ENCODE measurements at places on chromosomes 4 and X. TPM values are rescaled to one million over a fixed set of nuclear protein-coding genes. Genes with fewer than 3 reads are reported as not detected.

DNA sequence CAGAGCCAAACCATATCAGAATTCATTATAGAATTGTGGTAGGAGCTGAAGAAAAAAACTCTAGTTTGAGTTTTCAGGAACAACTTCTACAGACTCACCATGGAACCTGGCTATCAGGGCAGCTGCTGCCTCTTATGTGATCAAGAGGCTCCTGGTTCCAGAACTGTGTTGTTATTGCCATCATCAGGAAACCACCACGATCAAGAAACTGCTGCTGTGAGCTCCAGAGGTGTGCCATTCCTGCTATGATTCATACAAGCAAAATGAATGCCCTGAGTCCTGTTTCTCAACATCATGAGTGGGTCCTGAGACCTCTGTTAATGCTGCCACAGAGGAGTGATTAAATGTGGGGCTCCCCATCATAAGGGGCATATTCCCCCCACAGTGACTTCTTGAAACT is 43.7 kb downstream of the TASL start:
- DNase-seq, result no peak

DNA sequence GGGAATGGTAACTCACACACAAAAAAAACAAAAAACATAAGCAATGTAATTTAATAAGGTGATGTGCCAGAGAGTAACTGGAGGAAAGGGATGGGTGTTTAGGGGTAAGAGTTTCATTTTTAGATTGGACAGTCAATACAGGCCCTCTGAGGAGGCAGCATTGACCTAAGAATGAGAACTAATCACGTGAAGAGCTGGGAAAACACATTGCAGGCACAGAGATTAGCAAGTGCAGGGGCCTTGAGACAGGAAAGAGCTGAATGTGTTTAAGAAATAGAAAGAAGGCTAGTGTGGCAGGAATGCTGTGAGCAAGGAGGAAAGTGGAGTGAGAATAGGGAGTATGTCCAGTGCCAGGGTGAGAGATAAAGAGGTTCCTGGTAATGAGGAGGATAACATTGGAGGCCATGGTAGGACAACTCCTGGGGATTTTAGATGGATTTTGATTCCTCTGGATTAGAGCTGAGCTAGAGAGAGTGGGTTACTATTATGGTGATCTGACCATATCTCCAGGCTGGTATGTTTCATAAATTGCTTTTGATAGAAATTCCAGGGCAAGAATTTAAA is 17.6 kb downstream of the PDLIM5 start:
- no peak for DNase-seq

- DNase-seq, result no peak
Observed at GRCh38 chrX:12197030-12197429, 58.8 kb downstream of the FRMPD4 start.

GRCh38 chr4:23290656-23291055 is 597.9 kb downstream of the GBA3 start:
- DNase-seq, result no peak

DNA sequence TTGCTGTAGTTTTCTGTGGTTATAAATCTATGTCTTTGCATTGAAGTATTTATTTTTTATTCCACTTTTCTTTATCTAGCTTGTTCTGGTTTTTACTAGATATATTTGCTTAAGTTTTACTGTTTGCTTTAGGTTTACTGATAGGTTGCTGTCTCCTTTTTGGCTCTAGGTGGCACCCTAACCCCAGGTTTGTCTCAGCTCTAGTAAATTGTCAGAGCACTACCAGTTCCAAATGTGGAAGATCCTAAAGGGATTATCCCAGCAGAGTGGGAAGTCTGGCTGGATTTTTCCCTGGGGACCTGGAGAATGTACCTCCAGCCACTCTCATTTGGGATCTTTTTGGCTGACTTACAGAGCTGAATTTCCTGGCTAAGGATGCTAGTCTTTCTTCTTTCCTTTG is 106.1 kb downstream of the PBDC1 start:
- DNase-seq, result peak; percentile 47

GRCh38 chr4:180947425-180947824 is 1295.8 kb upstream of the TENM3 start:
- peak; percentile 44 for DNase-seq

DNA sequence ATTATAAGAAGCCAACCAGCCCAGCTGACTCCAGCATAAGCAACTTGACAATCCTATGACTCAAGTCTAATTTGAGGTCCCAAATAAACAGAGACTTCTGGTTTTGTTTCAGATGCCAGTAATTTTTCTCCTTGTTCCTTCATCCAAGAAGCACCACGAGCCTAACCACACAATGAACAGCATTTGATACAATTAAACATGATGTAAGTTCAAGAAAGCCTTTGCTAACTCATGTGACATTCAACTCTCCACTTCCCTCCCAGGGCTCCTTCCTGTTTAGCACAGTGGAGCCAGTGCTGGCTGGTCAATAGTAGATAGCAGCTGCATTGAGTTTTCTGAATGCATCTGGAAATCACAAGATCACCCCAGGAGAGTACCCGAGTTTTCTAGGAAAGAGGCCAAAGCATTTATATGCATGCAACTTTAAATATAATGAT is 206.3 kb downstream of the ARHGAP24 start:
- peak; percentile 49 for DNase-seq

DNA sequence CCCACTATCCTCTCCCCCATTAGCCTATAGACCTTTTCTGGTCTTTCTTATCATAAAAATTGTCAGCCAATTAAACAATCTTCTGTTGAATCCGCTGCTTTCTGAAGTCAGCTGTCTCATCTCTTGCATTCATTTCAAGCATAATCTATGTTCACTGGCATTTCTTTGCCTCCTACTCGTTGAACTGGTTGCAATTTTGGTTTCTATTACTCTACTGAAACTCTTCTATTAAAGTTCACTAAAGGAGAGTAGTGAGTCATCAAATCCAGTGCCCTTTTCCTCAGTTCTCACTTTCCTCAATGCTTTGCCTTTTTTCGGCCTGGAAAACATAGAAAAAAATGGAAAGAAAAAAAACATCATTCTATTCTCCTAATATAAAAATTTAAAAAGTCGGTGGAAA is 23.9 kb upstream of the CXCL13 start:
- DNase-seq, result no peak

DNA sequence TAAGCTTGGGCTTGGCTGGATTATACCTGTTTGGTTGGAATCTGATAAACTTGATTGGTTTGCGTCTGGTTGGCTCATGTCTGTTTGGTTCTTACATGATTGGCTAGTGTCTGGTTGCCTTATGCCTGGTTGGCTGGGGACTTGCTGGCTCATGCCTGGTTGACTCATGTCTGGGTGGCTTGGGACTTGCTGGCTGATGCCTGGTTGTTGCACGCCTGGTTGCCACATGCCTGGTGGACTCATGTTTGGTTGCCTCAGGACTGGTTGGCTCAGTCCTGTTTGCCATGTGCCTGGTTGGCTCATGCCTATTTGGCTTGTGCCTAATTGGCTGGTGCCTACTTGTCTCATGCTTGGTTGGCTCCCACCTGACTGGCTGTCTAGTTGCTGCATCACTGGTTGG is 104.5 kb downstream of the APOOL start:
- no peak for DNase-seq

DNA sequence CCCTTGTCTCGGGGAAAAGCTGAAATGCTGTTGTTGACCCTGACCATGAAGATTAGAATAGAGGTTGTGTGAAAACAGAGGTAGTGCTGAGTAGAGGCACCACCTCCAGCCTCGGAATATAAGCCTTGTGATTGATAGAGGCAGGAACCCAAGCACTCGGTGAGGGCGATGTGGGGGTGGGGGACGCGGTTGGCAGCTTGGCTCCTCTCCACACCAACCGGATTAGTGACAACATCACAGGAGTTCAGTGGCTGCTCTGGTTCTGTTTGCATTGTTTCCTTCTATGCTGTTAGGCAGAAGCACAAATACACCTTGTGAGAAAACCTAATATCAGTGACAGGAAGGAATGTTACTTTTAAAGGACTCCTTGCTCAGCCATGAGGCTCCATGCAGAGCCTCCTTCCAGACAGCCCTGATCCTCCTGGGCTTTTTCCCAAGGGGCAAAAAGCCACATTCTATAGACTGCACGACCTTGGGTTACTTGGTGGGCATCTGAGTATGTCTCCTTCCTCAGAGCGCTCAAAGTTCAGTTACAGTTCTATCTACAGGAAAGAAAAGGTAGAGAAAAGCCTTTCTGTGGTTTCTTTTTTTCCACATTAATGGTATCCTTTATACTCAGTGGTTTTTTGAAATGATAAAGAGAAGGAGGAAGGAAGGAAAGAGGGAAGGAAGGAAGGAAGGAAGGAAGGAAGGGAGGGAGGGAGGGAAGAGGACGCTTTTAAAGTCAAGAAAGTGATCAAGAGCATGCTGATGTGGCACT is 150.4 kb upstream of the NOCT start:
- no peak for DNase-seq

- DNase-seq, result peak; percentile 63
Observed at GRCh38 chr4:16772366-16772850, 126.0 kb downstream of the LDB2 start.

GRCh38 chr4:122212880-122213279 is 60.7 kb downstream of the BLTP1 start:
- DNase-seq, result no peak

DNA sequence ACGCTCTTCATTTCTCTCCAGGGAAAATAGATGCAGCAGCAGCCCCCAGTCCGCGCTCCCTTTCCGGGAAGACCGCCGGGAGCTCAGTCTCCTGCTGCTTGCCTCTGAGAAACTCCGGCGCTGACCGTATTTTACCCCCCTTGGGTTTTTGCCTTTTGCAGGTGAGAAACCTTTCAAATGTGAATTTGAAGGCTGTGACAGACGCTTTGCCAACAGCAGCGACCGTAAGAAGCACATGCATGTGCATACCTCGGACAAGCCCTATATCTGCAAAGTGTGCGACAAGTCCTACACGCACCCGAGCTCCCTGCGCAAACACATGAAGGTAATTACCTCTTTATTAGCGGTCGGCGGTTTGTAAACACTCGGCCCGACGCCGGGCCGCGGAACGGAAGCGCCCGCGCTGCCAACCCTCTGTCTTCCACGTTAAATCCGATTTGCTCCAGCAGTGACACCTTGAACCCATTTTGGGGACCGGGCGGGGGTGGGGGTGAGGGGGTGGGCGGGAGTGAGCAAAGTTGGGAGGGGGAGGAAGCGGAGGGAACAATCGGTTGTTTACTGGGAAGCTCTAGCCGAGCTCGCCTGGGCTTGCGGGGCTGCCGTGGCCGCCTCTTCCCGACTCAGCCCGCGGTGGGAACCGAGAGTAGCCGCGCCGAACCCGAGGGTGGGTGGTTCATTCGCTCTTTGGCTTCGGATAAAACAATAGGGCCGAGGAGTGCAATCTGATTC is 3.0 kb downstream of the ZIC3 start:
- DNase-seq, result no peak

GRCh38 chr4:26319949-26320537 is 771 bp upstream of the RBPJ start:
- DNase-seq, result peak; percentile 28

- DNase-seq, result no peak
Observed at GRCh38 chr4:13267091-13267490, 217.0 kb downstream of the RAB28 start.

GRCh38 chrX:136029766-136030165 is 44.5 kb downstream of the SLC9A6 start:
- no peak for DNase-seq

DNA sequence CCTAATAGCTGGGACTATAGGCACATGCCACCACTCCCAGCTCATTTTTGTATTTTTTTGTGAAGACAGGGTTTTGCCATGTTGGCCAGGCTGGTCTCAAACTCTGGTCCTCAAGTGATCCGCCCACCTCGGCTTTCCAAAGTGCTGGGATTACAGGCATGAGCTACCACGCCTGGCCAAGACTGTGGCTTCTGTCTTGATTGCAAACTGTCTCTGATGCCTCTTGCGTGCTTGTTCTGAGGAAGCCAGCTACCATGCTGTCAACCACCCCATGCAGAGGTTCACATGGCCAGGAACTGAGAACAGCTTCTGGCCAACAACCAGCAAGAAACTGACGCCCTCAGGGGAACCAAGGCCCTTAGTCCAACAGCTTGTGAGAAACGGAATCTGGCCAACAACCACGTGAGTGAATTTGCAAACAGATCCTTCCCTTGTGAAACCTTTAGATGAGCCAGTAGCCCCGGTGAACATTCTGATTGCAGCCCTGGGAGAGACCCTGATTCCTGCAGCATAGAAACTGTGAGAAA is 71.2 kb downstream of the SUPT20HL2 start:
- DNase-seq, result peak; percentile 63

- DNase-seq, result no peak
Observed at GRCh38 chr4:169963998-169964397, 62.2 kb downstream of the MFAP3L start.

DNA sequence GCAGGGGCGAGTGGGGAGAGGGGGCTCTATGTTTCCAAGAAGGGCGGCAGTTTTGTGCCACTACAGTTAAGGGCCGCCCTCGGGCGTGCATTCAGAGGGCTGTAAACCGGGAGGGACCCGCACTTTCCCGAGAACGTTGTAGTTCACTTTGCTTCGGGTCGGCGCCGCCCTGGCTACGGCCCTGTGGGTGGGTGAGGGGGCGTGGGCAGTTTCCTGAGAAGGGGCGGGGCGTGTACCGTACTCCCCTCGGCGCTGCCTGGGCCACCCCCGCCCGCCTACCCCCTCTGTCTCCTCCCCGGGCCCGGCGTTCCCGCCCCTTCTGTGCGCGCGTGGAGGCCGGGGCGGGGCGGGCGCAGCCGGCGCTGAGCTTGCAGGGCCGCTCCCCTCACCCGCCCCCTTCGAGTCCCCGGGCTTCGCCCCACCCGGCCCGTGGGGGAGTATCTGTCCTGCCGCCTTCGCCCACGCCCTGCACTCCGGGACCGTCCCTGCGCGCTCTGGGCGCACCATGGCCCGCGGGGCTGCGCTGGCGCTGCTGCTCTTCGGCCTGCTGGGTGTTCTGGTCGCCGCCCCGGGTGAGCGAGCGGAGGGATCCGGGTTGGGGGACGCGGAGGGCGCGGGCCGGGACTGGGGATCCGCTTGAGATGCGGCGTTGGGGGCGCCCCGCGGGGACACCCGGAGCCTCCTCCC is at the start of gene CD99:
CD99 (plus strand) TSS at position 440 of the 687 bp plus-strand sequence; CDS start at position 506, 66 bp downstream.
- DNase-seq, result peak; percentile 78

GRCh38 chr4:73415807-73416238 is 11.7 kb downstream of the ALB start:
- no peak for DNase-seq

- no peak for DNase-seq
Observed at GRCh38 chr4:152364883-152365282, 171.0 kb downstream of the FBXW7 start.

GRCh38 chr4:158315706-158316105 is 105.4 kb downstream of the TMEM144 start:
- peak; percentile 92 for DNase-seq

GRCh38 chr4:147157860-147158701 is 212.4 kb upstream of the TTC29 start:
- peak; percentile 20 for DNase-seq

- peak; percentile 15 for DNase-seq
Observed at GRCh38 chrX:130263016-130263415, 5.7 kb downstream of the ZNF280C start.

- peak; percentile 28 for DNase-seq
Observed at GRCh38 chr4:137601934-137602333, 69.6 kb upstream of the PCDH18 start.

The TMPRSS11B gene
- polyA plus RNA-seq, result not detected

The SSX2 gene
- not detected for polyA plus RNA-seq

The RGN gene
- polyA plus RNA-seq, result 0.26 TPM

The NR3C2 gene
- polyA plus RNA-seq, result 1.1 TPM

The SYN1 gene
- 0.56 TPM for polyA plus RNA-seq

The SSX1 gene
- not detected for polyA plus RNA-seq

The P2RY4 gene
- polyA plus RNA-seq, result 0.20 TPM
